ENCODE measurements at places on chromosomes 5 and 9.

DNA sequence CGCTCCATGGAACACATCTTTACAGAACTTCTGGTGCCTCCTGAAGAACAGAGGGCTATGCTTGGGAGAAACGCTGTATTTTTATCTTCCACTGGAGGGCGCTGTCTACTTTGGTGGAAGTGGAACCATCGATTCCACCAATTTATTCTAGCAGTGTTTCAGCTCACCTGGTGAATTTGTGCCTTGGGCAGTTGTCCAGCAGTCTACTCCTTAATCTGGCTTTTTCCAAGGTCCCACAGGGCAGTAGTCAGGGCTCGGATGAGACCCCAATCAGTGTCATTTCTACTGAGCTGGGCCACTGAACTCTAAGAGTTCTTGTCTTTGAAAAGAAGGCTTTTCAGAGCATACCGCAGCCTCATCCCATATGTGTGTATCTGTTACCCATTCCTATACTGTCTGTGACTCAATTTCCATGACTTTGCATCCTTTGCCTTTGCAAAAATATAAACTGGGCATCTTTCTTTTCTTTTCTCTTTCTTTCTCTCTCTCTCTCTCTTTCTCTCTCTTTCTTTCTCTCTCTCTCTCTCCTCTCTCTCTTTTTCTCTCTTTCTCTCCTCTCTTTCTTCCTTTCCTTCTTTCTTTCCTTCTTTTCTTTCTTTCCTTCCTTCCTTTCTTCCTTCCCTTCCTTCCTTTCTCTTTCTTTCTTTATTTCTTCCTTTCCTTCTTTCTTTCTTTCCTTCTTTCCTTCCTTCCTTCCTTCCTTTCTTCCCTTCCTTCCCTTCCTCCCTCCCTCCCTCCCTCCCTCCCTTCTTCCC lies 138.4 kb upstream of the ZNF618 start:
- H3K36me3 ChIP-seq = peaks cover 5% of the 10 kb centered on the region
- no peak overlapping the region for H3K4me3 ChIP-seq
- peaks cover 34% of the 10 kb centered on the region for H3K27me3 ChIP-seq
- H3K4me1 ChIP-seq = peaks cover 10% of the 10 kb centered on the region

GRCh38 chr5:153718713-153719112 lies 228.2 kb downstream of the GRIA1 start:
- H3K4me1 ChIP-seq = peaks cover 8% of the 10 kb centered on the region
- peaks cover 9% of the 10 kb centered on the region for H3K27me3 ChIP-seq
- no peak overlapping the region for H3K4me3 ChIP-seq

DNA sequence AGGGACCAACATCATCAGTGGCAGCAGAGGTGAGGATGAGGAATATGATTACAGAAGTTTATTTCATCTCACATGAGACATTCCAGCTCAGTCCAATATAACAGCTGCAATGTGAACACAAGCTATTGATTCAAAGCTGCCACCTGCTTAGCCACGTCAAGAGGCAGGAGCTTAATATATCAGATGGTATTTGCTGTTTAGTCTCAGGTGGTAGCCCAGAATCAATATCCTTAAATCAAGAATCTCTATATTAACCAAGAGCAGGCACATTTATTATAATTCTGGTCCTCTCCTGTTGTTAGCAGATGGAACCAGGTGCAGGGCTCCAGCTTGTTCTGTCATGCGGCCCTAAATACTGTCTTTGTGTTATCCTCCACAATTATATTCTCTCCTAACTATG lies 431.6 kb downstream of the ICE1 start:
- H3K4me3 ChIP-seq = no peak overlapping the region
- no peaks in the 10 kb centered on the region for H3K27me3 ChIP-seq
- no peak overlapping the region for H3K27ac ChIP-seq
- no peaks in the 10 kb centered on the region for H3K4me1 ChIP-seq
- peaks cover 7% of the 10 kb centered on the region for H3K36me3 ChIP-seq
- DNase-seq = no peak

DNA sequence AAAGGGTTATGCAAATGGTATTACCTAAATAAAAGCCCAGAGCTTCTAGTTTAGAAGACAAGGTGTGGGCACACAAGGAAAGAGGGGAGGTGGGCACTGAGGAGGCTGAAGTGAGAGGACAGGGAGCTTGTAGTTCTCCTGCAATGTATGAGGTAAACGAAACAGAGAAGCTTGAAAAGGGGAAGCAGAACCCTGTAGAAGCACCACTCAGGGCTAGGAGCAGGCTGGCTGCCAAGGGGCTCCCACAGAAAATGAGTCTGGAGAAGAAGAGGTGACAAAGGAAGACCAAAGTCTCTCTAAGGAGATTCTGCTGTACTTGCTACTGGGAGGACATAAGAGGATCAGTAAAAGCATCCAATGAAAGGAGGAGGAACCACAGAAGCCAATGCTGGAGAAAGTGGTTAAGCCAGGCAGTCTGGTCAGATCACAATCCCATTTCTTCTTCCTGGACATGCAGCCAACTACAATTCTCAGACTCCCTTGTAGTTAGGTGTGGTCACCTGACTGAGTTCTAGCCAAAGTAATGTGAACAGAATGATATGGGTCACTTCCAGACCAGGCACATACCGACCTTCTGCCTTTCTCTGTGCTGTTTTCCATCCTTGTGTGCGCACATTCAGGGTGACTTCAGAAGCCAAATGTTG lies 174.5 kb upstream of the MAP3K1 start:
- H3K4me1 ChIP-seq = peaks cover 19% of the 10 kb centered on the region
- no peak overlapping the region for H3K27ac ChIP-seq
- H3K36me3 ChIP-seq = no peaks in the 10 kb centered on the region
- peaks cover 11% of the 10 kb centered on the region for H3K27me3 ChIP-seq
- DNase-seq = no peak

- peak overlapping the region; percentile 40 for H3K27ac ChIP-seq
- H3K36me3 ChIP-seq = no peaks in the 10 kb centered on the region
- no peaks in the 10 kb centered on the region for H3K27me3 ChIP-seq
- peaks cover 25% of the 10 kb centered on the region for H3K4me1 ChIP-seq
- peak; percentile 53 for DNase-seq
- peak overlapping the region; percentile 38 for H3K4me3 ChIP-seq
These were observed 21.6 kb upstream of the FBN2 start for GRCh38 chr5:128559300-128560297.

GRCh38 chr5:81800797-81801196 lies 49.9 kb upstream of the SSBP2 start:
- no peaks in the 10 kb centered on the region for H3K36me3 ChIP-seq
- no peak overlapping the region for H3K4me3 ChIP-seq
- DNase-seq = no peak
- no peaks in the 10 kb centered on the region for H3K4me1 ChIP-seq
- H3K27me3 ChIP-seq = peaks cover 4% of the 10 kb centered on the region

GRCh38 chr5:133468596-133468995 lies 143.7 kb downstream of the FSTL4 start:
- peaks cover 8% of the 10 kb centered on the region for H3K27me3 ChIP-seq
- H3K27ac ChIP-seq = no peak overlapping the region
- H3K36me3 ChIP-seq = no peaks in the 10 kb centered on the region
- no peaks in the 10 kb centered on the region for H3K4me1 ChIP-seq
- no peak overlapping the region for H3K4me3 ChIP-seq

- no peaks in the 10 kb centered on the region for H3K4me1 ChIP-seq
- no peak overlapping the region for H3K4me3 ChIP-seq
- no peak for DNase-seq
These were observed 84.9 kb downstream of the SLCO4C1 start for GRCh38 chr5:102211165-102211564.

DNA sequence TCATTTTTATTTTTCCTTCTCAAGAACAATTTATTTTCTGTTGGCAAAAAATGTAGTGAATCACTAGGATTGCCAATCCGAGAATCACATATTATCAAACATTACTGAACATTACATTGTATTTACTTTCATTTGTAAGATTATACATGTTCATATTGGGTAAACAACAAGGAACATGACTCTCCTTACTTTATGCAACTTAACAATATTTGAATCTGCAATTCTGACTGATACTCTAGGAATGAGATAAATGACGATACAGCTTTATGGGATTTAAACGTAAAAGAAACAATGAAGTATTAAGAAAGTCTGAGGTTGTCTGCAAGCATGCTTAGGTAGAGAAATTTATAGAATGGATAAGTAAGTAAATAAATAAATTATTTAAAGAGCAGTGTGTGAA lies 2302.9 kb downstream of the MAT2B start:
- no peak overlapping the region for H3K4me3 ChIP-seq
- H3K36me3 ChIP-seq = no peaks in the 10 kb centered on the region
- DNase-seq = no peak
- H3K27ac ChIP-seq = no peak overlapping the region
- H3K27me3 ChIP-seq = no peaks in the 10 kb centered on the region
- no peaks in the 10 kb centered on the region for H3K4me1 ChIP-seq

DNA sequence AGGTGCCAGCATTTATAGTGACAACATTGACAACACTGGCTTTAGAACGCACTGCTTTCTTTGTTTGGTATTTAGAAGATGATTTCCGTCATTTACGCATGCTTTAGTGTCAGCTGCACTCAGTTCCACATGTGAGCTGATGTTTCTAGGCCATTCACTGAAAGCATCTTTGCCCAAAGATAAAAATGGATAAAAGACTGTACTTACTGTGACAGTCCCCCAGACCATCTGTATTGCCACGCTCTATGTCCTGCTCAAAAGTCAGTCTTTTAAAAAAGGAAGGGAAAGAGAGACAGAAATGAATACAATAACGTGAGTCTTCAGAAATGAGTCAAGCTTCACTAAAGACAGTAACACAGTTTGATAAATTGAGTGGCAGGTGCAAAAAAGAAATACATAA lies 99.3 kb downstream of the SEMA6A start:
- DNase-seq = no peak
- H3K4me1 ChIP-seq = no peaks in the 10 kb centered on the region
- H3K36me3 ChIP-seq = 0 out of 2 replicates have a peak, but pooled peaks cover 9% of the 10 kb centered on the region
- H3K4me3 ChIP-seq = no peak overlapping the region
- peaks cover 5% of the 10 kb centered on the region for H3K27me3 ChIP-seq
- H3K27ac ChIP-seq = no peak overlapping the region

- no peaks in the 10 kb centered on the region for H3K4me1 ChIP-seq
- H3K36me3 ChIP-seq = no peaks in the 10 kb centered on the region
- no peak overlapping the region for H3K27ac ChIP-seq
- no peak overlapping the region for H3K4me3 ChIP-seq
These were observed 200.0 kb upstream of the IER5L start for GRCh38 chr9:129377931-129378661.

- no peaks in the 10 kb centered on the region for H3K27me3 ChIP-seq
- H3K4me3 ChIP-seq = no peak overlapping the region
- no peak for DNase-seq
- no peak overlapping the region for H3K27ac ChIP-seq
- H3K4me1 ChIP-seq = no peaks in the 10 kb centered on the region
- H3K36me3 ChIP-seq = no peaks in the 10 kb centered on the region
These were observed 85.9 kb upstream of the PARP8 start for GRCh38 chr5:50580506-50580905.

DNA sequence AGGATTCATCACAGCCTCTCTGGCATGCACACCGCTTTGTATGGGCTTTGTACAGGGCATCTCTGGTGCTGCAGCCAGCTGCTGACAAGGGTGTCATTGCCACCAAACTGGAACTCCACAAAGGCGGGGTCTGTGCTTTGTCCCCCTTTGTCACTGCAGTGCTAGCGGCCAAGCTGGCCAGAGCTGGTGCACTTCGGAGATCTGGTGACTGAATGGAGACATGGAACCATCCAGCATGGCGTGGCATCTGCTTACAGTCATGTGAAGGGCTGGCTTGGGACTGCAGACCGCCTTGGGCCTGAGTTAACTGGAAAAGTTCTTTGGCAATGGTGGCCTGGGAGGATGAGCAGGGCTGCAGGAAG lies 18.7 kb upstream of the COL5A1 start:
- H3K4me1 ChIP-seq = peaks cover 74% of the 10 kb centered on the region
- no peak overlapping the region for H3K27ac ChIP-seq
- no peak overlapping the region for H3K4me3 ChIP-seq
- DNase-seq = no peak
- 0 out of 2 replicates have a peak, but pooled peaks cover 7% of the 10 kb centered on the region for H3K36me3 ChIP-seq

DNA sequence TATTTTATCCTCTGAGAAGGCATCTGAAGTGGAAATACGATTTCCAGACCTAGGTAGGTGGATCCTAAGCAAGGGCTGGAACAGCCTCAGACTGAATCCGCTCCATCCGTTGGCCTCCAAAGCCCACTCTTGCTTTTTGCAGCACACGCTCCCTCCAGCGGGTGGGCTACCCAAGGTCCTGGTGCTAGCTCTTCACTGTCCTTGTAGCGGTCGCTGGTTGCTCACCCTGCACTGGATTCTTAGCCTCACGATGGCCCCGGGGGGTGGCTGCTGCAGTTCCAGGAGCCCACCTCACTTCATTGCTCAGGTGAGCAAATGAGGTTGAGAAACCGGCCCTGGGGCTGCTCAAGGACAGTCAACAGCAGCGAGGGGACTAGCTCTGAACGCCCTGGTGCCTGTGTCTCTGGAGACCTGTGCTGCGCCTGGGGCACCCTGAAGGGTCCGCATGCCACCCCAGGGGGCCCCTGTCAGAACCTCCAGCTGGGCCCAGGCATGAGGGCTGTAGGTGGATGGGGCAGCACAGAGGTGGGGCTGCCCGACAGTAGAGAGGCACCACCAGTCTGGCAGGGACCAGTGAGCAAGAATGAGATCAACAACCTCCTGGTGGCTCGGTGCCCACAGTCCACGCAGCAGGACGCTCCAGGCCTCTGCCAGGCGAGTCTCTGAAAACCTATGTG lies 4.3 kb downstream of the MGAT4B start:
- peaks cover 10% of the 10 kb centered on the region for H3K36me3 ChIP-seq
- H3K27ac ChIP-seq = peak overlapping the region; percentile 13
- no peak overlapping the region for H3K4me3 ChIP-seq
- H3K27me3 ChIP-seq = no peaks in the 10 kb centered on the region

DNA sequence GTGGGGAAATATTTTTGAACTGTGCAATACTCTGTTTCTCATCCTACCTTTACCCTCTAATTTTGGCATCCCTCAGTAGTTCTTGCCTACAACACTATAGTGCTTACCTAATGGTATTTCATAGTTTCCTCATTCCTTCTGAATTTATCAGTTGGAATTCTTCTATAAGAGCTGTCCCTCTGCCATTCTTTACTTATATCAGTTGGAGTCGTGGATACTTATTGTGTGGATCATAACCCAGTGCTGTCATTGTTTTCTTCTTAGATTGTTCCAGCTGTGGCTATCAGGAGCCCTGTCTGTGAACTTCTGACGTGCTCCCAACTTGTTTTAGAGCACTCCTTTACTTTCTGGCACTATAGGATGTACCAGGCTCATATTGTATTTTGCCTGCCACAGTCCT lies 146.1 kb upstream of the OTULINL start:
- H3K4me1 ChIP-seq = peaks cover 91% of the 10 kb centered on the region
- peak overlapping the region; percentile 14 for H3K4me3 ChIP-seq
- peaks cover 29% of the 10 kb centered on the region for H3K27me3 ChIP-seq
- peak overlapping the region; percentile 79 for H3K27ac ChIP-seq
- H3K36me3 ChIP-seq = peaks cover 58% of the 10 kb centered on the region

- no peaks in the 10 kb centered on the region for H3K4me1 ChIP-seq
- H3K27me3 ChIP-seq = no peaks in the 10 kb centered on the region
- no peaks in the 10 kb centered on the region for H3K36me3 ChIP-seq
- H3K27ac ChIP-seq = no peak overlapping the region
- no peak overlapping the region for H3K4me3 ChIP-seq
These were observed 75.8 kb downstream of the ADCY2 start for GRCh38 chr5:7471710-7472109.

- no peaks in the 10 kb centered on the region for H3K36me3 ChIP-seq
- no peak overlapping the region for H3K4me3 ChIP-seq
- H3K4me1 ChIP-seq = peaks cover 29% of the 10 kb centered on the region
- no peak for DNase-seq
These were observed 36.1 kb upstream of the NEK6 start for GRCh38 chr9:124221676-124222075.

GRCh38 chr5:68411161-68411560 lies 195.6 kb downstream of the PIK3R1 start:
- no peak overlapping the region for H3K27ac ChIP-seq
- H3K4me3 ChIP-seq = no peak overlapping the region
- H3K4me1 ChIP-seq = peaks cover 49% of the 10 kb centered on the region

GRCh38 chr5:34774139-34774538 lies 64.8 kb upstream of the TTC23L start:
- H3K27me3 ChIP-seq = peaks cover 5% of the 10 kb centered on the region
- H3K27ac ChIP-seq = no peak overlapping the region
- no peak overlapping the region for H3K4me3 ChIP-seq
- peaks cover 22% of the 10 kb centered on the region for H3K4me1 ChIP-seq
- H3K36me3 ChIP-seq = peaks cover 58% of the 10 kb centered on the region
- no peak for DNase-seq

Measured in HFFc6 (cell line).